Activated effector memory CD4-positive, alpha-beta T cell treated with anti-CD3 and anti-CD28 coated beads, Interleukin-2, amount 50 U/mL, for 16 hours (primary cell): ENCODE measurements at places on chromosomes 7 and 10.

DNA sequence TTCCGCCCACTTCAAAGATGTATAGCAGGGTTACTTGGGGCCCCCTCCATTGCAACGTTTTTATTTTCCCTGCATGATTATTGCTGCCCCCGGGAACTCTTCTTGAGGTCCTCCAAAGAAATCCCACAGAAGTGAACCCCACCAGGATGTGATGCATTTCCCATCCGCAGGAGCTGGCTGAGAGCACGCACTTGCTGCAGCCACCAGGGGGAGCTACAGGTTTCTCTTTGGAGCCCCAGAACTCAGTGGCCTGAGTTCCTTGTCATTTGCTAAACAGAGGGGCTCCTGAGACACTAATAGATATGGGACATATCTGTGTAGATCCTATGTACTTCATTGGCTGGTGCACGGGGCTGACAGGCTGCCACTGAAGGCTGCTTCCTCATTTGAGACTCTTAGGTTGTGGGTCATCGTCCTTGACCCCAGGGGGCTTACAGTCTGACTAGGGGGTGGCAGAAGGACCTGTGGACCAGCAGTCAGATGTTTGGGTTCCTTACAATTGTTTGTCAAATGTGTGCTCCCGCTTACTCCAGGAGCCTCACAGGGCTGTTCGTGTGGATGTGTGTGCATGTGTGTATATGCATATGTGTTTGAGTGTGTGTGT is 52.3 kb upstream of the ENO4 start:
- DNase-seq: peak; percentile 86

DNA sequence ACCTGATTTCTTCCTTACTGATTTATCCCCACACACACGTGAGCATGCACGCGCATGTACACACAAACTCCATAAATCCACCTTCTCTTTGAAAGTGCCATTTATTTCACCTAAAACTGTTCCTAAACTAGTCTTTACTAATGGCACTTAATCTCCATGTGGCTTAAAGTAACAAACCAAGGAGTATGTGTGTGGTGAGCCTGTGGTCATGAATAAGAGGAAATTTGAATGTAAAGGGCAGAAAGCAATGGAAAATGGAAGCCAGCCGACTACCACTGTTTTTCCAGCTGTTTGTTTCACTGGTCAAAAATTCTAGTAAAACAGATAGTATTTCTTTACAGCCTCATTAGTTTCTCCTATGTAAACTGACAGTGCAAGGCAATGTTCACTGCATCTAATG is 23.8 kb downstream of the SEMA3C start:
- no peak for DNase-seq

- no peak for DNase-seq
These were observed 116.8 kb downstream of the GLCCI1 start for GRCh38 chr7:8085420-8085819.

DNA sequence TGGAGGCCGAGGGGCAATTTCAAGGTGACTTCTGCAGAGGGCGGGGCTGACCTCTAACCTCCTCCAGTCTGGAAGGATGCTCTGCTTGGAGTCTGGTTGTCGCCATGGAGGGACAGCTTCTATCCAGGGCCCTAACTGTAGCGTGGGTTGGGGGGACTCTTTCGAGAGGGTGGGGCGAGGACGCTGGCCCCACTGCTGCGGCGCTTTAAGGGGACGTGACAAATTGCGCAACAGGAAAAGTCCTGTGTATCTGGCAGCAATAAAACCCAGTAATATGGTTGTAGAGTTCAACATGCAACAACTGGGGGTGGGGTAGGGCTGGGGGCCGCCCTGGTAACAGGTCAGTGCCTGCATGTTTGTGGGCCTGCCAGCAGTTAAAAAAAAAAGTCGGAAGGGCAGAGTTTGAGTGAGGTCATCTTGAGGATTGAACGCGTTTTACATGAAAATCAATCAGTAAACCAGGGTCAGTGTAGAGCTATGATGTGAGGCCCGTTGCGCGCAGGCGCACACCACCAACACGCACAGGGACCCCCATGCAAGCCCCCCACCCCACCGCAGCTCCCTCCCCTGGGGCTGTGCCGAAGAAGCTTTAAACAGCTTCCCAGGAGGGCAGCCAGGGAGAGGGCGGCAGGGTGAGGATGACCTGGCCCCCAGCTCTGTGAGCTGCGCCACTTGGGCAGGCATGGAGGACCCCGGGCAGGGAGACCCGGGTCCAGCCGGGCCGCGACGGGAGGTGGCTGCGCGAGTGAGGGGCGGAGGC is 4.3 kb downstream of the SHH start:
- DNase-seq: no peak

- peak; percentile 76 for DNase-seq
These were observed 312.6 kb downstream of the WDR37 start for GRCh38 chr10:1368842-1369171.

- no peak for DNase-seq
These were observed 119.3 kb upstream of the CACNA2D1 start for GRCh38 chr7:82562716-82563404.

DNA sequence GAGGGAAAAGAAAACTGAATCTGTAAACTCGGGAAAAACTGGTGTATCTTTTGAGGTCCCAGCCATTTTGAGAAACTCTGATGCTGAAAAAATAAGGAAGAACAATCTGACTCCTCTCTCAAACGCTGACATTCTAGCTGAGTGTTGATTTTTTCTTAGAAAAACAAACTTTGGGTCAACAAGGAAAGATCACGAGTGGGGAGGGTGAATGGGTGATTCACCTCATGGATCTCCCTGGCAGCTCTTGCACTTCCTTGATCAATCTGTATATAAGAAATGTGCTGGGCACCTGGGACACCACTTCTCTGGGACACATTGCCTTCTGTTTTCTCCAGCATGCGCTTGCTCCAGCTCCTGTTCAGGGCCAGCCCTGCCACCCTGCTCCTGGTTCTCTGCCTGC is at the start of gene PIP:
Gene PIP (plus strand): TSS at position 297 of the 400 bp plus-strand sequence. CDS start 40 bp downstream, at position 337.
- no peak for DNase-seq

DNA sequence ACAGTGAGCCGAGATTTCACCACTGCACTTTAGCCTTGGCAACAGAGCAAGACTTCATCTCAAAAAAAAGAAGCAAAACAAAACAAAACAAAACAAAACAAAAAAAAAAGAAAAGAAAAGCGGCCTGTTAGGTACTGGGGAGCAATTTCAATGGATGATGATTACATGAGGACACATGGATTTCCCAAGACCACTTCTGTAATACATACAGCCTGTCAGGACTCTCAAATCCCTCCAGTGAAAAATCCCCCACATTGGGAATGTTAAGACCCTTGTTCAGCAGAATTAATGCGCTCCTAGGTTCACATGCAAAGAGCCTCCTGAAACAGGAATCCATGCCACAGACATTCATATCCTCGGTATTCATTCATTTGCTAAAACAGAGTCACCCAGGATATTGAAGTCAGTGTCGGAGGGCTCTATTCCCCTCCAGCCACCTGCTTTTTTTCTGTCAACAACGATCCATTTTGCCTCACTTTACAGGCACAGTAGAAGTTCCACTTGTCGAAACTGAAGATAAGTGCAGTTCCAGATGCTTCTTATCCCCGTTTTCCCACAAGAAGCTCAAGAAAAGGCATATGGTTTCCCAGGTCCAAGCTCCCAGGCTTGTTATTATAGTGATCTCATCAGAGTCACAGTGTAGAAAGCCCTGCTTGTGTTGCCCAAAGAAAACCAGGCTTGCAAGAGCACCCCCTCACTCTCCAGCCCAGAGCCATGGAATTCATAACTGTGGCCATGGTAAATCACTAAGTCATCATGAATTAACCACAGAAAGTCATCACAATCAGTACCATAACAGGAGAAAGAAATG is 20.2 kb downstream of the SLC16A12 start:
- no peak for DNase-seq

DNA sequence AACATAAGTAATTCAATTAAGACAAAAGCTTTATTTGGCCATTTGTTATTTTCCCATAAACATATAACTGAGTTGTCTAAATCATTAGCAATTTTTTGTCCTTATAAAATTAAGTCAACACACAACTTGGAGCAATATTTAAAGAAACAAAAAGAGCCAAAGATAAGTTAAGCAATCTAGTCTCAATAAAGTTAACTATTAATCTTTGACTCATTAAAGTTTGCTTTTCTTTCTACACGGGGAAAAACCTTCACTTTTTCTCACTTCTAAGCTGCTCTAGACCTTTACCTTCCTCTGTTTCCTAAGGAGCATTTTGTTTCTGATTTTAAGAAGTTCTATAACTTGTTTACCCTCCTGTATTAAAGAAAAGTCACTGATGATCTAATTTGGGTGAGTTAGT is 867.1 kb upstream of the PHF14 start:
- DNase-seq: no peak

GRCh38 chr7:106421181-106421762 is 136.5 kb upstream of the NAMPT start:
- no peak for DNase-seq

- no peak for DNase-seq
These were observed 2.6 kb downstream of the PLEKHS1 start for GRCh38 chr10:113754125-113754524.

DNA sequence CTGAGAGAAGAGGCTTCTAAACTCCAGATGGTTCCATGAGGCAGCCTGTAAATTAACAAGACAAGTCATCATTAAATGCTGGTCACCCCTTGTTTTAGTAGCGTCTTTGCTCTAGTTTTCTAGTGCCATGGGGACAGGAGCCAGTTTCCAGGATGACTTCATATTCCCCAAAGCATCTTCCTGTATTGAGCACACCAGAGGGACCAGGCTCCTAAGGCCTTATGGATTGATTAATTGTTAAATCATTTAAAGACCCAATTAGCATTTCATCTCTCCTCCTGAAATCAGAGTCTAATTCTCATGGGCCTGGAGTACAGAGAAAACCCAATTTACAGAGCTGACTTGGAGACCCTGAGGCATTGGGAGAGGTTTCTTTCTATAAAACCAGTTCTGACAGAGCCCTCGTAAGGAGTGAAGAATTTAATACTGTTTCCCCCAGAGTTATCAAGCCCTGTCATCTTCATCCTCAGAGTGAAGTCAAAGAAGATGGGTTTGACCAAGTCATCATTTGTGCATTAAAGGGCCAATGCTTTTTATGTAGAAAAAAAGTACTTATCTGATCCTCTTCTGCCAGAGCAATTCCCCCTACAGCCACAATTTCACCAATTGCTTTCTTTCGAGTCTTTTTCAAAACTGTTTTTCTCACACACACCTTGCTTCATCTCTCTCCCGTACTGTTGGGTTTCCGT is 678.7 kb downstream of the SDK1 start:
- DNase-seq: no peak

GRCh38 chr7:125465527-125465926 is 535.9 kb upstream of the POT1 start:
- DNase-seq: no peak

DNA sequence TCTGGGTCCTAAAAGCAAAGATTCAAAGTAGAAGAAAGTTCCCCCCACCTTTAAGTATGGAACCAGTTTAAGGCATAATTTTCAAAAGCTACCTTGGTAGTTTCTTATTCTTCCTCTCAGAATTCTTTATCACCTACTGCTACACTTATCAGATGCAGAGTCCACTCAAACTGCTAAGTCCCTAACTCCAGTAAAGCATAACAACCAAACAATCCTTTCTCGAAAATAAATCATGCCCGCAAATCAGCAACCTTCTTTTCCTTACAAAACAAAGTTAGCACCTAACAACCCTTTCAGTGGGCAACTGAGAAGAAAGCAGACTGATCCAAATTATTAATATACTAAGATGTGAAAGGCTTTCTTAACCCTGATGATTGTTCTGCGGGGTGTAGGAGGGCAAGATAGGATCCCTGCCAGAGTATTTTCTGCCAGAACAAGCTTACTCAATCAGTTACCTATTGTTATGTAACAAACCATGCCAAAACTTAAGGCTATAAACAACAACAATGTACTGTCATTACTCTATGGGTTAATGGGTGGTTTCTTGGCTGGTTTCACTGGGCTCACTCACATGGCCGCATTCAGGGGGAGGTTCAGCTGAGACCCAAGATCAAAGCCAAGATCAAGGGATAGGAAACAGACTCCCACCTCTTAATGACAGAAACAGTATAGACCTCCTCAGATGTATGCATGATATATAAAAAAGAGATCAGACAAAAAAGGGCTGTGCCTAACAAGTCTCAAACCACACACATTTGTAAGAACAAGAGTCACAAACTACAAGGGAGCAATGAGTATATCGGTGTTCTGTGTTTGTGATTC is 42.0 kb downstream of the CCDC6 start:
- DNase-seq: no peak

DNA sequence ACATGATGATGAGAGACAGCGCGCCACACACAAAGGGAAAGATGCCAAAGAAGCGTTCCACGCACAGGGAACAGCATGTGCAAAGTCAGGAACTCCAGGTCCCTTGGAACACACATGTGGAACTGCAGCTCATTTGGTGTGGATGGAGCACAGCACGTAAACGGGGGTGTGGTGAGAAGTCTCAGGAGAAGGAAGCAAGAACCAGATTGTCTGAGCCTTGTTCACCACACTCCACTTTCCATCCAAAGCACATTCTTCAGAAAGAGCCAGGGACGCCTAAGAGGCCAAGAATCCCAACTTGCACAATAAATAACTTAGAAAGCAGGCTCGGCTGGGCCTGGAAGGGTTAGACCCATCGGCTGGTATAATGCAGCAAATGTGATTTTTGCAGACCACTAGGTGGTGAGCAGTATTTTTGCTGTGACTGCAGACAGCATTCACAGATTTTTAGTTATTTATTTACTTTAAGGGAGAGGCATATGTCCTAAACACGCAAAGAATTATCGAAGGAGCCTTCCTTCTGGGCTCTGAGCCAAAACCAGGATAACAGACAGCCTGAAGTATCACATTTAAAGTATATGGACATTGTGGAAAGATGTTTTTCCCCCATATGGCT is 27.9 kb upstream of the ASCC1 start:
- DNase-seq: no peak

DNA sequence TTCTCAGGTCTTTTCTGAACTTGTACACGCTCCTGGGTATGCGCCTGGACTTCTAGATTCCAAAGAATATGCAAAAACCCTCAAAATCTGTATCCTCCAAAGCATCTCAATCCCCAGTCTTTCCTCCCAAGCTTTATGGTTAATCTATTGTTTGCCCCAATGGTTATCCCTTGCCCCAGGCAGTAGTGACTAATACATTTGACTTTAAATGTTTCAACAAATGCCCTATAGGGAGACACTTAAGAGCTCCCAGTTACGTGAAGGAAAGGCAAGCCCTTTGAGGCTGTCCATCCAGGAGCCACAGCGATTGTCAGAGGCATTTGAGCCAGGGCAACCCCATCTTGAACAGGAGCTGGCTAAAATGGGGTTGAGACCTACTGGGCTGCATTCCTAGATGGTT is 12.7 kb upstream of the FOXL3 start:
- peak; percentile 30 for DNase-seq

DNA sequence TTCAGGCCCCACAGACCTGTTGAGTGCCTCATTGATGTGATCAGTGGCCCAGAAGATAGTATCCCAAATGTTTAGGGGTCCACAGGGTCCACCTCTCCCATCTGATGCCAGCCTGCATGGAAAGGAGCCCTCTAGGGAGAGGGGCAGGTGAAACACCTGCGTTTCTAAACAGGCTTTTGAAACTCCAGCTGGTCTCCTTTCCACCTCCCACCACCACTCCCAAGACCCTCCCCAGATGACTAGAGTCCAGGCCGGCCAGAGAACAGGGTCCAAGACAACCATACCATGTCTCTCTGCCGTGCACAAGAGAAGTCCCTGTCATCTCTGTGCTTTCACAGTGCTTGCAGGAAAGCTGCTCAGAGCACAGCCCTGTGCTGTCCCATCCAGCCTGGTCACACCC is 105.0 kb upstream of the NANOS1 start:
- DNase-seq: no peak
